ENCODE measurements at places on chromosomes 4 and X.

DNA sequence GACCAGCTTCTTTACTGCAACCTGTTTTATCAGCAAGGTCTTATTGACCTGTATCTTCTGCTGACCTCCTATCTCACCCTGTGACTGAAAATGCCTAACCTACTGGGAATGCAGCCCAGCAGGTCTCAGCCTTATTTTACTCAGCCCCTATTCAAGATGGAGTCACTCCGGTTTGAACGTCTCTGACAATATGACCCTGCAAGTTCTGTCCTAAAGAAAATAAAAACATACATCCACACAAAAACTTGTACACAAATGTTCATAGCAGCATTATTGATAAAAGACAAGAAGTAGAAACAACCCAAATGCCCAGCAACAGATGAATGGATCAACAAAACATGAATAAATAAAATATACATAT, 59.5 kb upstream of the FAM9C start:
- no peak for DNase-seq

GRCh38 chrX:150157291-150157690, 205.8 kb upstream of the MAMLD1 start:
- DNase-seq = no peak

- DNase-seq = no peak
These were observed 65.5 kb upstream of the FGG start for GRCh38 chr4:154677923-154678322.

GRCh38 chrX:103607364-103608305, at the start of gene TCEAL3:
TCEAL3 (plus strand) TSS chrX:103607963; CDS start chrX:103609065, 1,102 bp downstream.
- DNase-seq = no peak

GRCh38 chr4:61741327-61742096, 541.4 kb downstream of the ADGRL3 start:
- DNase-seq = no peak

DNA sequence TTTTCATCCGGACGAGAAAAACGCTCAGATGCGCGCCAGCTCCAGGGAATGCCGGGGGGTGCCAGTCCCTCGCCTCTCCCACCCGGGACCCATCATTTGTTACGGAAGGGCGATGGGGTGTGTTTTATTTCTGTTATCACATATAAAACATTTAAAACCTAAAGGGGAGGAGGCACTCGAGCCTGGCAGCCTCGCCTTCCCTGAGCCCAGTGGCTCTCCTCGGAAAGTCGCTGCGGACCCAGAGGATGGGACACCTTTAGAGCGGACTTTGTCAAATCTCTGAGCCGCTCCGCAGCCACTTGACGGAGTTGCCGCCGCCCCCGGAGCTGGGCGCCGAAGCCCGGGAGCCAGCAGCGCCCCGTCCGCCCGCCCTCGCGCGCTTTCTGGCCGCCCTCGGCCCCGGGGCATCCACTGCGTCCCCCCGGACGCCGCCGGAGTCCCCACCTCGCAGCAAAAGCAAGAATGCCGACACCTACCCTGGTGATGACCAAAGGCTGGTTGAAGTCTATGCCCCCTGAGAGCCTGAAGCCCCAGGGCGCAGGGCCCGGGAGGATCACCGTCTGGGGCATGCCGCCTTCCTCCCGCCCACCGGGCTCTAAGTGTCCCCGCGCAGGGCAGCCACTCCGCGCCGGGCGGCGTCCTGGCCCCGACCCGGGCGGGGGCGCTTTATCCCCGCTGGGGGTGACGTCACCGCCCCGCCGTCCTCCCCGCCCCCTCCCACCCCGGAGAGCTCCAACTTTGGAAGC, at the start of gene PDLIM3:
TSS of gene PDLIM3 (minus strand) at position 642 of the 746 bp plus-strand sequence. CDS start at position 569, 73 bp downstream.
- DNase-seq = no peak

- DNase-seq = no peak
These were observed 1060.6 kb upstream of the GRID2 start for GRCh38 chr4:91243132-91243531.

DNA sequence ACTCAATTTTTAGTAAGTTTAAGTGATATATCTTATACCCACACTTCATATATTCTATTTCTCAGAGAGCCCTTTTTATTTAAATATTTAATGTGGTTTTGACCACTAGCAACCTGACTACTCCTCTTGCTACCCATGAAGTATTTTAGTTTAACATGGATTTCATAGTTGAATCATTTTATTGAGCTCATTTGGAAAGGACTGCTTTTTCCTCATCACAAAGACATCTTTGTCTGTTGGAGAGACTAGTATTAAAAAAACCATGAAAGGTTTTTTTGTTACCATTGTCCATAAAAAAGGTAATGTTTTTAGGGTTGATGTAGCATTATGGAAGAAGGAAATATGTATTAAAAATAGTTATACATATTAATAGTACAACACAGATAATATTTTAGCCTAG, 139.5 kb downstream of the RAPGEF2 start:
- no peak for DNase-seq

DNA sequence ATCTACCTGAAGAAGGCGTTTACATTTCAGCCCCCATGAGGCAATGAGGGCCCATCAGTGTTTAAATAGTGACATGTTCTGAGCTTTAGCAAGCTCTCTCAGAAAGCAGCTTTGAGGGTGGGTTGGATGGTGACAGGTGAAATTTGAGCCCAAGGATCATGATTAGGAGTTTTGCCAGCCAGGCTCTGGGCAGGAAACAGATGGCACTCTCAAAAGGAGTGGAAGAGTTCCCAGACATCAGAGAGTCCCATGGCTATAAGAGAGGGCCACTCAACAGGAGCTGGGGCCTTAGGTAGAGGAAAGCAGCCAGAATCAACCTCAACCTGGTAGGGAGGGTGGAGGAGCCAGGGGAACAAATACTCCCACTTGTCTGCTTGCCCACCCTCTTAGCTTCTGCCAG, 499.8 kb downstream of the MID1IP1 start:
- no peak for DNase-seq

GRCh38 chr4:169791062-169791461, 33.3 kb upstream of the HPF1 start:
- DNase-seq = no peak

- no peak for DNase-seq
These were observed 195.7 kb upstream of the HS3ST1 start for GRCh38 chr4:11624370-11624769.

GRCh38 chrX:101958139-101958538, 26.3 kb upstream of the ZMAT1 start:
- DNase-seq = no peak

- DNase-seq = no peak
These were observed 45.9 kb downstream of the WDFY3 start for GRCh38 chr4:84920617-84921016.

- no peak for DNase-seq
These were observed 275.1 kb downstream of the GPM6A start for GRCh38 chr4:175536852-175537453.

DNA sequence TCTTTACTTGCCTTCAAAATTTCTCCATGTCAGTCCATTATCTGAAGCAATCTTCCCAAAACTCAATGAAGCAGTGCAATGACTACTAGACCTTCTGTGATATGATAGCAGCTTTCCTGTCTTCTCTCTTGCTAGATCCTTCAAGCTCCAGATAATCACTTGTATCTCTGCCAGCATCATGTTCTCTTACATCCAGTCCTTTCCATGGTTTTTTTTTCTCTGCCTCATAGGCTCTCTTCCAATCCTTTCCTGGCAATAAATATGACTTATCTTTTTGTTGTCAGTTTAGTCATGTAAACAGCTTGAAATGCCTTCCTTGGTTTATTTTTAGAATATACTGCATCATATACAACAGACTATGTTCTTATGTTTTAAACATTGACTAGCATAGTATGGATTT, 193.5 kb downstream of the CFAP299 start:
- DNase-seq = no peak

DNA sequence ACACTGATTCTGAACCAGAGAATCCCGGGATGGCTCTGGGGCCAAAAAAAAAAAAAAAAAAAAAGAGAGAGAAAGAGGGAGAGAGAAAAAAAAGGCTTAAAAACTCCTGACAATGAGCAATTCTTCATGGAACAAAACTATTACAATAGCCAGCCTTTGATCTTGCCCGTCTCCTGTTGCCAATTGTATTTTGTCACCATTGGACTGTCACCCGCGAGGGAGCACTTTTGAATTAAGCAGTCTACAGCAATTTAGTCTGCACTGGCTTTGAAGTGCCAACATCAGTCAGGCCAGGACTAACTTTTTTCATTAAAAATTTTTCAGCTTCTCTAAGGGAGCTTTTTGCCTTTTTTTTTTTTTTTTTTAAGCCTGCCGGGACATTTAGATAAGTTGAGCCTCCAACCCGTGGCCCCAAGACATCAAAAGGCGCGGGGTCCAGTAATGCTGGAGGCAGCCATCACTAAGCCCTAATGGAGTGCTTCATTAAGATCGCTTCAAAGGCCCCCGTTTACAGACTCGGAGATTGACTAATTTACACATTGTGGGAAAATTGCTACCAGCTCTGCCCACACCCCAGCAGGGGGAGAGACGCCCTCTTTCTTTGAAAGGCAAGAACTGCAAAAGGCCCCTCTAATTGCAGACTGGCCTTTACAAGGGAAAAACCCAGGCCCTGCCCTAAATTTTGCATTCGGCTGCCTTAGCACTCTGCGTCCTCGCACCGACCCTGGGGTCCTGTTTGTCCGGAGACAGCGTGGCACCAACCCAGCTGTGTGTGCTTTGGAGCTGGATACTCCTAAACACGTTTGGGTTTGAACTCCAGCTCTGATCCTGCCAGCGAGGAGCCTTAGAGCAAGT, 98.1 kb upstream of the MSX1 start:
- no peak for DNase-seq

DNA sequence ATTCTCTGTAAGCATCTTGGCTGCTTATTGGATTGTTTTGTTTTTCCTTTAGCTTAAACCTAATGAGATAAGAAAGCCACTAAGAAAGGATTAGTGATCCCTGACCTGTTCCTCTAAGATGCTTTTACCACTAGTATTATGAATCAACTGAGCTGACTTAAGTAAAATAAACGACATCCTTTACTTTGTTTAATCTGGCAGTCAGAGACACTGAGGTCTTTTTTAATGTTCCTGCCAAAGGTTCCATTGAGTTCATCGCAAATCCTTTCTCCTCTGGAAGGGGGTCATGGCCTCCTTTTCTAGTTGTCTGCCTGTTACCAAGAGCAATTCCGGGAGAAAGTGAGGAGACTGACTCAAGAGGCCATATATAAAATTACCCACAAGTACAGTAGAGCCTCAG, 1038.3 kb upstream of the SLIT2 start:
- DNase-seq = no peak

DNA sequence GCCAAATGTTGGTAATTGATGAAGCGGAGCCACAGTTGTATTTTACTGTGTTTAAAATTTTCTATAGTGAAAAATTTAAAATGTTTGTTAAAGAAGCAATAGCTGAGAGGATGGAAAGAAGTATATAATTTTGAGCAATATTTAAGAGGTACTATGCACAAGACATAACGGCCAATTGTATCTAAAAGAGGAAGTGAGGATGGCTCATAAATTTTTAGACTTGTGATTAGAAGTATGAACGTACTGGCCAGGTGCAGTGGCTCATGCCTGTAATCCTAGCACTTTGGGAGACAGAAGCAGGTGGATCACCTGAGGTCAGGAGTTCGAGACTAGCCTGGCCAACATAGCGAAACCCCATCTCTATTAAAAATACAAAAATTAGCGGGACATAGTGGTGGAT, 12.7 kb upstream of the HHIP start:
- no peak for DNase-seq

- no peak for DNase-seq
These were observed 139.8 kb downstream of the CDS1 start for GRCh38 chr4:84722720-84723119.

DNA sequence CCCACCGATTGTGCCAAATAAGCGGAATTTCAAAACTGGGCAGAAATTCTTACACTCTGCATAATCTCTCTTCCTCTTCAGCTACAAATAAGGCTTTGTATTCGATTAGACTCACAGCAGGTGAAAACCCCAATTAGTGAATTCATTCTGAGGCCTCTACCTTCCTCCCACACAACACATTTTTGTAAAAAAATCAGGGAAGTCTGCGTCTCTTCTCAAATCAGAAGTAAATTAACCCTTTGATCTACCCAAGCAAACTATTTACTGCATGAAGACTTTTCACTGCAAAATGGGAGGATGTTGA, 200.6 kb upstream of the FTHL17 start:
- DNase-seq = no peak

DNA sequence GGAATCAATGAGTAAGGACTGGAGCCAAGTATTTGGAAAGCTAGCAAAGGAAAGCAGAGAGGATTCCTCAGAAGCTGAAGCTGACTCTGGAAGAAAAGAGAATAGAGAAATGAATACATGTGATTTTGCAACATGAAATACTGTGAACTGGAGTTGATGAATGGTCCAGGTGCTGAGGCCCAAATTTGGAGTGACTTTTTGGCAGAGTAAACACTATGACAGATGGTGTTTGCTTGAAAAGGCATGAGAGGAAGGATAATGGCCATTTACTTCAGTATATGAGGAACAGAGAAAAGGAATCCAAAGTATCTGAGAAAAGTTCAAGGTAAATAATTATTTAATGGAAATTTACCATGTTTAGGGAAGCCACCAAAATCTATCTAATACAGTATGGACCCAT, 236.7 kb downstream of the SLITRK2 start:
- no peak for DNase-seq

Measured in NCI-H1436 treated with DMSO at 0.1 percent for 48 hours (cell line).